ENCODE measurements at places on chromosomes 2 and 18.

GRCh38 chr18:13381944-13382365 is 163.4 kb downstream of the LDLRAD4 start:
- DNase-seq, result peak; percentile 90

DNA sequence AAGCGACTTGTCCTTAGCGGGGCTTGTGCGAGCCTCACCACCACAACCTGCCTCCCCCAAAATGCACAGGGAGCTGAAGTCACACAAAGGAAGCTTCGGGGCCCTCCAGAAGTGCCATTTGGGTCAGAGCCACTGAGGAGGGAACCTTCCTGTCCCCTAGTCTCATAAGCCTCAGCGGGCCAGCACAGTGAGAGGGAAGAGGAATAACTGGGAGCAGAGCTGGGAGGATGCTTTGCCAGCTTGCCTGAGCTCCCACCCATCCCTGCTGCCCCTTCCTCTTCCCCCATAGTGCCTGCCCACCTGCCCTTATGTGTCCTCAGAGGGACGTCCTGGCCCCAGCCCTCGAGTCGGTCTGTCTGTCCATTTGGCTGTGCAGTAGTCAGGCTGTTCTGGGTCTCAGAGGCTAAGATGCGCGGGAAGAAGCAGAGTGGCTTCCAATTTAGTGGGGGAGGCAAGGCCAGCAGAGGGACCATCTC is 51.8 kb upstream of the GPR17 start:
- no peak for DNase-seq

DNA sequence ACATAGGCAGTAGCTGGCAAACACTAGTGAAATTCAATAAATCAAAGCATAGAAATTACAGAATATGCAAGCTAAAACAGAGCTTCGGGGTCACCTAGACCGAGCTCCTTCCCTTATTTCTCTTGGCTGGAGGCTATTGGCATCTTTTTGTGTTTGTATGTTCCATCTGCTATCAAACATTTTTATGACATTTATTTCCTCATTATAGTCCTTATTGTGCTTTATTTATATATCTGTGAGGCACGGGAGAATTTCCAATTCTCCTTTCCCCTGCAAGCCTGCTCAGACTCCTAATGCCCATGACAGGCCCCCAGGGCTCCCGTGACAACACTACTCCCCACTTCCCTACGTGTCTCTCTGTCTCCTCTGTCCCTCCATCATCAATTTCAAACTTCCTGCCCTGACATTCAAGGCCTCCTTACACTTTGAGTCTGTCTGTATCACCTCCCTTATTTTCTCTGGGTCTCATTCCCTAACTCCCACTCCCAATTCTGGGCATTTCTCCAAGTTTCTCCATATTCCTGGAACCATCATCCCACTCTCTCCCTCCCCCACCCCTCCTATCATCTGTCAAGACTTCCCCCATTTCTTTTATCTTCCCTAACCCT is 316.9 kb downstream of the OSR1 start:
- DNase-seq, result no peak

GRCh38 chr2:70954886-70955285 is 19.2 kb downstream of the ATP6V1B1 start:
- DNase-seq, result no peak

- no peak for DNase-seq
Observed at GRCh38 chr2:122543815-122544214, 788.4 kb downstream of the TSN start.

GRCh38 chr2:127465258-127465657 is 47.0 kb downstream of the PROC start:
- no peak for DNase-seq

DNA sequence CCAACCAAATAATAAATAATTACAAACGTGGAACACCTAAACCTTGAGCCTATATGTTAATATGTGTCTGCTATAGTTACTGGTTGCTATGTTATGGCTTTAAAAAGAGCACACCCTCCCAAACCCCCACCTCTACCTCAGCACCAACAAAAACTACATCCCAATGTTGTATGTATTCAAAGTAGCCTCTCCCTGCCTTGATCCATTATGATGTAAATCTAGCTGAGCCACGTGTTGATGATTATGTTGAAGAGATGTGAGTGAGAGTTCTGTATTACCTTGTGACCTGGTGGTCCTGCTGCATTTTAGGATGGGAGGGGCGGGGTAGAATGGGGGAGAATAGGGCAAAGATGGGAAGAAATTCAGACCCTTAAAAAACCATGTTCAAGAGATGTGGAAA is 4.8 kb downstream of the MFSD6 start:
- no peak for DNase-seq

- peak; percentile 12 for DNase-seq
Observed at GRCh38 chr2:132438691-132439090, 22.1 kb downstream of the GPR39 start.

DNA sequence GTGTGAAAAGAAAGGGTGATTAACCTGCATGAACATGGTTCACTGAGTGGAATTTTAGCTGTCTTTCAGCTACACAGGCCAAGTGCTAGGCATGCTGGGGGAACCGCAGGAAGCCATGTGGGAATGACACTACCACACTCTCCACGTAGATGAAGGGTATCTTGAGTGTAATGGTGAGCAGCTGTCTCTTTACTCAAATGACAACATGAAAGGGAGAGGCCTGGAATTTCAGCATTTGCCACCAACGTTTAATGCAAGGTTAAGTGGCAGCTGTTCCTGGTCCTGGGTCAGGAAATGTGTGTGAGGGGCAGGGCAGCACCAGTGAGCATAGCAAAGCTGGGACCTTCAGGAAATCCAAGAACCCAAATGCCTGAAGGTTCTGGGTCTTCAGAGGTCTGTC is 588.4 kb downstream of the SLC4A3 start:
- DNase-seq, result no peak

GRCh38 chr2:15636972-15637785 is 45.5 kb downstream of the DDX1 start:
- peak; percentile 68 for DNase-seq

- no peak for DNase-seq
Observed at GRCh38 chr18:43161528-43161927, 46.0 kb upstream of the RIT2 start.

GRCh38 chr2:120598416-120598815 is 137.3 kb upstream of the GLI2 start:
- DNase-seq, result no peak

DNA sequence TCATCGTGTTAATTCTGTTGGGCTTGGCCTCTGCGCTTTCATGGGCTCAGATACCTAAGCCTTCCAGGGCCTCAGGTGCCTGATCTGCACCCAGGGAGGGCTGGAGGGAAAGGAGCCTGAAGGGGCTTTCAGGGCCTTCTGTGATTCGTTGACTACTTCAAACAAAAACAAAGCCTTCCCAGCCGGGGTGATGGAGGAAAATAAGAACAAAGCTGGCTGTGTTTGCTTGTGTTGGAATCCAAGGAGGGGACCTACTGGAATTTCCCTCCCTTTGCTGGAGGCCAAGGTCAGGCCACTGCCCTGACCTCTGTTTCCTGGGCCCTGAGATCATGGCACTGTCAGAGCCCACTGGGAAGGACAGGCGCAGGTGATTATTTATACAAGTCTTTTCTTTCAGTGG is 135.3 kb downstream of the KLHL29 start:
- DNase-seq, result no peak

GRCh38 chr2:37586663-37587317 is 84.7 kb downstream of the CDC42EP3 start:
- DNase-seq, result no peak

- peak; percentile 85 for DNase-seq
Observed at GRCh38 chr2:43109261-43109743, 117.1 kb downstream of the ZFP36L2 start.
